ENCODE measurements at places on chromosomes 2 and 18. TPM values are rescaled to one million over a fixed set of nuclear protein-coding genes. Genes with fewer than 3 reads are reported as not detected.

- no peak for DNase-seq
These were observed 56.9 kb downstream of the RBM43 start for GRCh38 chr2:151204756-151205155.

DNA sequence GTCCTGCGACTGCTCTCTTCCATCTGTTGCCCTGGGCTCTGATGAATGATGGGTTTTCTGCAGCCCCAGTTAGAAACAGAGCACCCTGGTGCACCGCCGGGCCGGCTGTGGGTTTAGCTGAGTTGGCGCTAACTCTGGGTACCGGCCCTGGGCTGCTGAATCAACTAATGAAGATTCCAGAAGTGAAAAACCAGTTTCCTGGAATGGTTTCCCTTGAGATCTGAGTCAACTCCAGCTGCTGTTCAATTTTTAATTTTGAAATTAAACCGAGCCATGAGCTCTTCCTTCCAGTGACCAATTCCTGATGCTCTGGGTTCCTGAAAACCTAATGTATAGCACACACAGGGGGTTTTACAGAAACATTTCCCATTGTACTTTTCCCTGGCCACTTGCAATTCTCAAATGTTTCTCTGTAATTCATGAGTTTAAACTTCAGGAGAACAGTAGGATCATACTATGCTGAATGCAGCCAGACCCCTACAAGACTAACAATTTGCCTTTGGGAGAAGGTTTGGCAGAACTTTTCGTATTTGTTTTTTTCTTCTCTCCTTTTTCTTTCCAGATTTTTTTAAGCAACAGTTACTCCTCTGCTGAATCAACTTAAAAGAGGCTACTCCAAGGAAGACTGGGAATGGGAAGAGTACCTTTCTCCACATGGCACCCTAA lies 5.5 kb downstream of the COL6A3 start:
- no peak for DNase-seq

DNA sequence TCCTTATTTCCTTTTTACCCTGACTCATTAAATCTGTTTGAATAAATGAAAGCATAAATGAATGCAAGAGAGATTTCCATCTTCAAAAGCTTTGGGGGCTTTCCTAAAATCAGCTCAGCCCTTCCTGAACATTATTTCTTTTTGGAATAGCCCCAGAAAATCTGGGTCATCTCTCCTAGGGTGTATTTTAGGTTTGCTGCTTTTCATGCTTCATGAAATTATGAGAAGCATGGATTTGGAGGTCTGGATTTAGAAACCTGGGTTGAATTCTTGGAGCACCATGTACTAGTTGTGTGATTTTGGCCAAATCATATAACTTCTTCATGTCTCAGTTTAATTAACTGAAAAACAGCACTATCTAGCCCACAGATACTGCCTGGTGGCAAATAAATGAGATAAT lies 24.0 kb upstream of the PELI1 start:
- no peak for DNase-seq

GRCh38 chr2:43534569-43534968 lies 61.3 kb downstream of the THADA start:
- DNase-seq: no peak

GRCh38 chr18:61209801-61210200 lies 123.4 kb upstream of the CDH20 start:
- DNase-seq: no peak

- DNase-seq: no peak
These were observed 107.3 kb downstream of the SH3BP4 start for GRCh38 chr2:235059161-235059560.

DNA sequence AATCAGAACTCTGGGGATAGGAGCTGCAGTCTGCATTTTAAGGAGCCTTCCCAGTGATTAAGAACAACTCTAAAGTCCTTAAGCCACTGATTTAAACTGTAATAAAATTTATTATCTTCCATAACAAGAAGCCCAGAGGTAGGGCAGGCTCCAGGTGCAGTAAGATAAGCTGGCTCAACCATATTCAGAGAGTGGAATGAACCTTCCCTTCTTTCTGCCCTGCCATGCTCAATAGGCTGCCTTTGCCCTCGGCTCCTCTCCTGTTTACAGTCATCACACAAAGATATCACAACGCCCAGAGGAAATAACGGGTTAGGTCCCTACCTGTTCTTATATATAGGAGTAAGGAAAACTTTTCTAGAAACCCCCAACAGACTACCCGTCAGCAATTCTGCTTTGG lies 90.5 kb upstream of the CDCA7 start:
- no peak for DNase-seq

DUSP19 gene
- 0.87 TPM for total RNA-seq

Data from renal cortical epithelial cell (primary cell).